ENCODE measurements at places on chromosomes 3 and 15.

DNA sequence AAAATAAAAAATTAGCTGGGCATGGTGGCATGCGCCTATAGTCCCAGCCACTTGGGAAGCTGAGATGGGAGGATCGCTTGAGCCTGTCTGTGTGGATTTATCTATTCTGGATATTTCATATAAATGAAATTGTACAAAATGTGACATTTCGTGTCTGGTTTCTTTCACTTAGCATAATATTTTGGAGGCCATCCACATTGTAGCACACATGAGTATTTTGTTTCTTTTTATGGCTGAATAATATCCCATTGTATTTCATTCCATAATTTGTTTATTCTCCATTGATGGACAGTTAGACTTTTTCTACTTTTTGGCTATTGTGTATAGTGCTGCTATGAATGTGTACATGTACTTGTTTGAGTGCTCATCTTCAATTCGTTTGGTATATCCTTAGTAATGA lies 52.9 kb upstream of the DYNC1LI1 start:
- DNase-seq: no peak

DNA sequence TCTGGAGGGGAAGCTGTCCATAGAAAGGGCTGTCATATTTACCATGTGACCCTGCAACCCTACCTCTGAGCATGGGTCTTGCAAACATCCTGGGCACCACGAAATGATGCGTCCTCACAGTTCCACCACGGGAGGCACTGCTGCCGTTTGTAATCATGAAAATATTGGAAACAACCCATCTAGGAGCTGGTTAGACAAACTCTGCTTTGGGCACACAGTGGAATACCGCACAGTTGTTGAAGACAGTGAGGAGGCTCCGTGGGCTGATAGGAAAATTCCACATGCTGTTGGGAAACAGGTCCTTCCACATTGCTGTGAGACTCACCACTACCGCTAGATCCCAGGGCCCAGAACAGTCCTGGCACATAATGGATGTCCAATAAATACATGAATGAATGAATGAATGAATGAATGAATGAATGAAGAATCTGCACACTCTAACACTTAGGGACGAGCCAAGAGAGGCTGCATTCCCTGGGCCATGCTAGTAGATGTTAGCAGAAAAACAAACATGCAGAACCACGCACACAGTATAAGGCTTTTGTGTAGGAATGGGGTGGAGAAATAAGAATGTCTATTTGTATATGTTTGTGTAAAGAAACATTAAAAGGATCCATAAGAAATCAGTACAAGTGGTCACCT lies 40.6 kb downstream of the TPRA1 start:
- DNase-seq: no peak

- DNase-seq: no peak
Observed at GRCh38 chr3:122598556-122598955, 21.1 kb downstream of the PARP15 start.

DNA sequence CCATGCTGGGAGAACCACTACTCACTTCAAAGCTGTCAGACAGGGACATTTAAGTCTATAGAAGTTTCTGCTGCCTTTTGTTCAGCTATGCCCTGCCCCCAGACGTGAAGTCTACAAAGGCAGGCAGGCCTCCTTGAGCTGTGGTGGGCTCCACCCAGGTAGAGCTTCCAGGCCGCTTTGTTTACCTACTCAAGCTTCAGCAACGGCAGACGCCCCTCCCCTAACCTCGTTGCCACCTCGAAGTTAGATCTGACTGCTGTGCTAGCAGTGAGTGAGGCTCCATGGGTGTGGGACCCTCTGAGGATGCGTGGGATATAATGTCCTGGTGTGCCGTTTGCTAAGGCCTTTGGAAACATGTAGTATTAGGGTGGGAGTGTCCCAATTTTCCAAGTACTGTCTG lies 276.7 kb downstream of the ZIC4 start:
- DNase-seq: no peak

DNA sequence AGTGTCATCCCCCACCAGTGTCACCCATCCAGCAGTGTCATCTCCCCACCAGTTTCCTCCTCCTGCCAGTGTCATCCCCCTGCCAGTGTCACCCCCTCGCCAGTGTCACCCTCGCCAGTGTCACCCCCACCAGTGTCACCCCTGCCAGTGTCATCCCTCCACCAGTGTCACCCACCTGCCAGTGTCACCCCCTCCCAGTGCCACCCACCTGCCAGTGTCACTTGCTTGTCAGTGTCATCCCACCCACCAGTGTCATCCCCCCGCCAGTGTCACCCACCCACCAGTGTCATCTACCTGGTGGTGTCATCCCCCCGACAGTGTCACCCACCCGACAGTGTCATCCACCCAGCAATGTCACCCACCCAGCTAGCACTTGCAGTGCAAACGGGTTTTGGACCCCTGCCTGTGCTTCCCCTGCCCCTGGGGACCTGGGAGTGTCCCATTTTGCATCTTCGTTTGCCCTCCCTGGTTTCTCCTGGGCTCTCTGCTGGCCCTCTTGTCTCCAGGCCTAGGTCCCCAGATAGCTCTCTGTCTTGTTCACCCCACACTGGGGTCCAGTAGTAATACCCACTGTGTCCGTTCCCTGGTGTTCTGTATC lies 99.8 kb upstream of the PRR20G start:
- DNase-seq: no peak

GRCh38 chr3:101778385-101779046 lies 495 bp upstream of the NXPE3 start:
- no peak for DNase-seq

DNA sequence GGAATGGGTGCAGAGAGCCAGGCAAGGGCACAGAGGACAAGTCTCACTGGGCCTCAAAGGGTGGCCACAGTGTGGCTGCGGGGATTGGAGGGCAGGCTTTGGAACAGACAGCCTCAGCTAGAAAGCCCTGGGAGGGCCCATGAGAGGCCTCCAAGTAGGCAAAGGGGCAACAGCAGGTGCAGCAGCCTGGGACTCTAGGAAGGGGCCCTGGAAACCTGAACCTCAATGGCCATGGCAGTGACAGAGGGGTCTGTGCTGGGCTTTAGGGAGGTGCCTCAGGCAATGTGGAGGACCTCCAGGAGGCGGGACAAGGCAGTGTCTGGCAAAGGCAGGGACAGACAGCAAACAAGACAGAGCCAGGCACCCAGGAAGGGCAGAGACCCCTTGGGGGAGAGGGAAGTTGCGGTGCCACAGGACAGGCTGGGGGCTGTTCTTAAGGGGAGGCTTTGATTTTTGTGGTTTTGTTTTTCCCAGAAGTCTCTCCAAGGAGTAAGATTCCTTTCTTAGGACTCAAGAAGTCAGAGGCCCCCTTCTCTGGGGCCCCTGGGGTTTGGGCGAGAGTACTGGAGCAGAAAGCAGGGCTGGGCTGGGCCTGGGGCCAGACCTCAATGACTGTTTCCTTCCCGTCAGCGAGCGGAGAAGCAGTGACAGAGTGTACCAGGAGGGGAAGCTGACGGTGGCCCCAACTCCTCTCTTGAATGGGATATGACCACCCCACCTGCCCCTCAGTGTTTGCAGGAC lies 9.7 kb downstream of the STOML1 start:
- DNase-seq: no peak

- DNase-seq: no peak
Observed at GRCh38 chr15:64102497-64102896, 6.7 kb downstream of the SNX1 start.

DNA sequence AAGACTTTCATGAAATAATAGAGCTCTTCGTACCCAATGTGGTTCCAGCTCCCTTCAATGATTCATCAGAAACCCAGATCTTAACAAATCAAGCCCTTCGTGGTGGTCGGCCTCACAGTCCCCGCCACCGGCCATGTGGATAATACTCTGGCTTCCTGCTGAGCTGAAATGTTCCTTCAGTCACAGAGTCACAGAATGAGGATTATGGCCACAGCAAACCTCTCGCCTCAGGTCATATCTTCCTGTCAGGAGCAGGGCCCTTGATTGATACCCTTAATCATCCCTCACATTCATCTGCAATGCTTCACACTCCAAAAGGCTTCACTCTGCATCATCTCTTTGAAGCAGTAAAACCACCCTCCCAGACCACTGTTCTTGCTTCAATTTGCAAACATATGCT lies 452.6 kb downstream of the OCA2 start:
- DNase-seq: no peak

DNA sequence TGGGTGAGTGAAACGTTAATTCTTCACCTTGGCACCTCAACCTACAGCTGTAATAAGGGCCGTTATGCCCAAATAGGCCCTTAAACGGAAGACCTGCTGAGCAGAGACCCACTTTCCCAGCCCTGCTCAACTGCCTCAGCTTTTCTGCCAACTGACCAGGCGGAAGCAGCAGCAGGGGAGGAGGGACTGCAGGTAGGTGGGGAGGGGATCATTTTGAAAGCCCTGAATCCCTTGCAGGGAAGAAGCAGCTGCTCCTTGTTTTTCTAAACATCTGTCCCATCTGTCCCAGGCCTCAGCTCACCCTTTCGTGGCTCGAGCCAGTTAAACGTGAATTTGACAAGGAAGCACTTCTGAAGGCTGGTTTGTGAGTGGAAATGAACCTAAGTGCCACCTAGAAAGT lies 978 bp upstream of the CMC1 start:
- DNase-seq: no peak

- no peak for DNase-seq
Observed at GRCh38 chr3:169245631-169246030, 417.9 kb downstream of the MECOM start.

- no peak for DNase-seq
Observed at GRCh38 chr3:23113455-23114171, 89.5 kb upstream of the UBE2E2 start.

DNA sequence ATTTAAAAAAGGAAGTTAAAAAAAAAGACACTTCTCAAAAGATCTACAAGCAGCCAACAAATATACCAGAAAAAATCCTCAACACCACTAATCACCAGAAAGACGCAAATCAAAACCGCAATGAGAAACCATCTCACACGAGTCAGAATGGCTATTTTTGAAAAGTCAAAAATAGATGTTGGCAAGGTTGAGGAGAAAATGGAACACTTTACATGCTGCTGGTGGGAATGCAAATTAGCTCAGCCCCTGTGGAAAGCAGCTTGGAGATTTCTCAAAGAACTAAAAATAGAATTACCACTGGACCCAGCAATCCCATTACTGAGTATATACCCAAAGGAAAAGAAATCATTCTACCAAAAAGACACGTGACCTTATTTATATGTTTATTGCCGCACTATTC lies 574.7 kb upstream of the ADAMTS9 start:
- no peak for DNase-seq

DNA sequence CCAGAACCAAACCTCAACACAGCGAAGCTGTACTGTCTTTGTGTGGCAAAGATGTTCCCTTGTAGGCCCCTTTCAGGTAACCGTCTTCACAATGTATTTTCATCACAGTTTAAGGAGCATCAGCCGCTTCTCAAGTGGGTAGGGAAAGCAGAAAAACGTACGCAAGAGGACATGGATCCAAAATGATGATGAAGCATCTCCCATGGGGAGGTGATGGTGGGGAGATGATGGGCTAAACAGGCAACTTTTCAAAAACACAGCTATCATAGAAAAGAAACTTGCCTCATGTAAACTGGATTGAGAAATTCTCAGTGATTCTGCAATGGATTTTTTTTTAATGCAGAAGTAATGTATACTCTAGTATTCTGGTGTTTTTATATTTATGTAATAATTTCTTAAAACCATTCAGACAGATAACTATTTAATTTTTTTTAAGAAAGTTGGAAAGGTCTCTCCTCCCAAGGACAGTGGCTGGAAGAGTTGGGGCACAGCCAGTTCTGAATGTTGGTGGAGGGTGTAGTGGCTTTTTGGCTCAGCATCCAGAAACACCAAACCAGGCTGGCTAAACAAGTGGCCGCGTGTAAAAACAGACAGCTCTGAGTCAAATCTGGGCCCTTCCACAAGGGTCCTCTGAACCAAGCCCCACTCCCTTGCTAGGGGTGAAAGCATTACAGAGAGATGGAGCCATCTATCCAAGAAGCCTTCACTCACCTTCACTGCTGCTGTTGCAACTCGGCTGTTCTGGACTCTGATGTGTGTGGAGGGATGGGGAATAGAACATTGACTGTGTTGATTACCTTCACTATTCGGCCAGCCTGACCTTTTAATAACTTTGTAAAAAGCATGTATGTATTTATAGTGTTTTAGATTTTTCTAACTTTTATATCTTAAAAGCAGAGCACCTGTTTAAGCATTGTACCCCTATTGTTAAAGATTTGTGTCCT lies 60.0 kb downstream of the AAGAB start:
- DNase-seq: no peak

GRCh38 chr15:43930079-43930478 lies 103.3 kb downstream of the WDR76 start:
- DNase-seq: no peak

- DNase-seq: no peak
Observed at GRCh38 chr3:41652506-41652905, 309.4 kb downstream of the ULK4 start.

- no peak for DNase-seq
Observed at GRCh38 chr15:96261575-96262034, 68.9 kb upstream of the NR2F2 start.

GRCh38 chr3:29655015-29655747 lies 374.3 kb downstream of the RBMS3 start:
- no peak for DNase-seq

DNA sequence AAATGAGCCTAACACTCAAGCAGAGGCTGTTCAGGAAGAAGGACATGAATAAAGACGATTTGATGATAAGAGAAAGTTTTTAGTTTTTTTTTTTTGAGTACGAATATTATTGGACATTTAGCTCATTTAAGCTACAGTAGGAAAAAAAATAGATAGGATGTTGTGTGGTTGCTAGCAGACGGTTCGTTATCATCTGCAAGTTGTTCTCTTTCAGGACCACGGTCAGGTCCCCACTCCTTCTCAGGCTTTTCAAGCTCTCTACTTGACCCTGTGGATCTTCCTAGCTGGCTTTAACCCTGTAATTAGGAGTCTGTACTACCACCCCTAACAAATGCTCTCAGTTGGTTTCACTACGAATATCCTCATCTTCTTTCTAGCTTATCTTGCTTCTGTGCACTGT lies 1.1 kb downstream of the KCNH8 start:
- no peak for DNase-seq

- DNase-seq: no peak
Observed at GRCh38 chr3:150367757-150368156, 40.3 kb upstream of the TSC22D2 start.

GRCh38 chr15:39079296-39079847 lies 501.5 kb upstream of the THBS1 start:
- no peak for DNase-seq

DNA sequence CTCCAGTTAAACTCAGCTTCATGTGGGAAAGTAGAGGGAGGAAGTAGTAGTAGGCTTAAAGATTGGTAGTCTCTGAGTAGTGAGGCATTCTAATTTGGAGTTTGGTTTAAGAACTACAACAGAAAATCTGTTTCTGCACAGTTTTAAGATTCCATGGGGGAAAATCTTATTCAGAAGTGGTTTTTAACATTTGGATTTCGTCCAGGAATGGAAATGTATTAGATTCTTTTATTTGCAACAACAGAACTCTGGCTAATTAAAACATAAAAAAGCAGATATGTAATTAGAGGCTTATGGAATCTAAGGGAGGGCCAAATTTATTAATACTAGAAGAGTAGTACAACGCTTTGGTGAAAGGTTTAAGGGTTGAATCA lies 36.0 kb downstream of the NECTIN3 start:
- DNase-seq: no peak

GRCh38 chr3:85050821-85051220 lies 92.0 kb downstream of the CADM2 start:
- DNase-seq: no peak

GRCh38 chr3:35664460-35664919 lies 25.2 kb downstream of the ARPP21 start:
- DNase-seq: no peak

- DNase-seq: no peak
Observed at GRCh38 chr15:89999676-90000185, 1.4 kb upstream of the ZNF710 start.
